SHP77 (cell line): ENCODE measurements at places on chromosomes 1 and 21.

DNA sequence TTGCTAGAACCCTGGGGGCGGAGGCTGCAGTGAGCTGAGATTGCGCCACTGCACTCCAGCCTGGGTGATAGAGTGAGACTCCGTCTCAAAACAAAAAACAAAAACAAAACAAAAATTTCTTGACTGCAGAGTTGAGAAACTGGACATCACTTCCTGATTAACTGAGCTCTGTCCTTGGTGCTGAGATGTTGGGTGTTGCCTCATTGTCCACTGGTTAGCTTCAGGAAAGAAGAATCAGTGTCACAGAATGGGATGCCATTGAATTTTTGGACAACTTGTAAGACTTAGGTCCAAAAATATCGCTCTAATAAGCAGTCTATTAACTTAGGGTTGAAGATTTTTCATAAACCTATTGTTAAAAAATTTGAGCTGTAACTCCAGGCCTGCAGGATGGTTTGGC lies 23.8 kb upstream of the KCNA10 start:
- no peak for DNase-seq

DNA sequence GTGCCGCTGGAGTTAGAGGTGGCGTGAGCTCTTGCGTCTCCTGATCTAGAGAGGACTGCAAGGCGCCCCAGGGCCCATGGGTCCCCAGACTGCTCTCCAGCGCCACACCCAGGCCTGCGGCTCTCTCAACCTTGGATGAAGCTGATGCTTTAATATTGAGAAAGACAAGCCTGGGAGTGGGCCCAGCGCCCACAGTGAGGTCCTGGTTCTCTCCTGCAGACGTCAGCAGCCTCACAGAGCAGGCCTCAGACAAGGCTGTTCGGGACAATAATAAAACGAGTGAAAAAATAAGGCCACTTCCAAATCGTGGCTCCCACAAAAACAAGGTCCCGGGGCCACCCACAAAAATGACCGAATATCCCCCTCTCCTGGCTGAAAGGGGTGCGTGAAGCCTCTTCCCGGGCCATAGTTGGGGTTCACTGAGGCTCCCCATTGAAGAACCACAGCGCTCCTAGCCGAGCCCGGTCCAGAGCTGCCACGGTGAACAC lies 6.0 kb upstream of the DNMT3L start:
- DNase-seq: no peak

- no peak for DNase-seq
These were observed 9.0 kb downstream of the ZBTB17 start for GRCh38 chr1:15966956-15967344.

DNA sequence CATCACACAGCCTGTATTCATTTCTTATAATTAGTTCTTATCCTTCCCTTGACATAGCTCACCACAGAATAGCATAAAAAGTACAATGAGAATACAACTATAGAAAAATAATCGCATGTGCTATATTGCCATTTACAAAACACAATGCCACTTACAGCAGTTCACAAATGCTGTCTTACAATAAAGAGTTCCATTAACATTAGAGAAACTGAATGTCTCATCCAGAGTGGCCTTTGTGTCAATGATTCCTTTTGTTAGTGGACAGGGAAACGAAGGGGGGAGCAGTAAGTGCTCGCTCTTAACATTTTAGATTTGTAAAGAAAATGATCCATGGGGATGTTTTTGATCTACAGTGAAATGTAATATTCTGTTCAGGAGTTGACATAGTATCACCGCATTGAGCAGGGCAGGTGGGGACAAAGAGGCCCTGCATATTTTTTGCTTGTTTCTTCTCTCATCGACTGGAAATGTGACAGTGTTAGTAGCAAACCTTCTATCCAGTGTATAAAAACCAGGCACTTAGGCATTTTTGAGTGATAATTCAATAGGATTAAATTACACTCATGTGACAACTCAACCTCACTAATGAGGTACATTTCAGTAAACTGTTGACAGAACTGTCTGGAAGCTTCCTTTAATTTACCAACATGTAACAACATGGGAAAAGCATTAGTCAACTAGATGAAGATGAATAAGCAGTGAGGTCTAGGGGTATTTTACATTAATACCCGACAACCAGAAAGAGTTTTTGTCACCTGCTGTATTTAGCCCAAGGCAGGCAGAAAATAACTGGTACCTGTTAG lies 35.6 kb upstream of the RRP15 start:
- DNase-seq: no peak

DNA sequence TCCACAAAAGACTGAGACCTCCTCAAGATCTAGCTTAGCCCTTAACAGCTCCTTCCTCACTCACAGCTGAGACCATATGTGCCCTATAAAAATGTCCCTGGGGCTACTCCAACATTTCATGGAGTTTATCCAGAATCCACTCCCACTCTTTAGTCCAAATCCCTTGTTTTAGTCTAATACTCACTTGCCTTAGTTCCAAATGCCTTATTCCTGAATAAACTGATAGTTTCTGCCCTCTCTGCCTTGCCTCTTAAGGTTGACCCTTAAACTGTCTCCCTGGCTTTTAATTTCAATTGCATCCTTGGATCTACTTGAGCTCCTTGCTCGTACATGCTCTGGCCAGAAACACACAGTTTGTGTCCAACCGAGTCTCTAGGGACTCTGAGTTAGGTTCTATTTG lies 47.3 kb upstream of the LYPLAL1 start:
- no peak for DNase-seq

DNA sequence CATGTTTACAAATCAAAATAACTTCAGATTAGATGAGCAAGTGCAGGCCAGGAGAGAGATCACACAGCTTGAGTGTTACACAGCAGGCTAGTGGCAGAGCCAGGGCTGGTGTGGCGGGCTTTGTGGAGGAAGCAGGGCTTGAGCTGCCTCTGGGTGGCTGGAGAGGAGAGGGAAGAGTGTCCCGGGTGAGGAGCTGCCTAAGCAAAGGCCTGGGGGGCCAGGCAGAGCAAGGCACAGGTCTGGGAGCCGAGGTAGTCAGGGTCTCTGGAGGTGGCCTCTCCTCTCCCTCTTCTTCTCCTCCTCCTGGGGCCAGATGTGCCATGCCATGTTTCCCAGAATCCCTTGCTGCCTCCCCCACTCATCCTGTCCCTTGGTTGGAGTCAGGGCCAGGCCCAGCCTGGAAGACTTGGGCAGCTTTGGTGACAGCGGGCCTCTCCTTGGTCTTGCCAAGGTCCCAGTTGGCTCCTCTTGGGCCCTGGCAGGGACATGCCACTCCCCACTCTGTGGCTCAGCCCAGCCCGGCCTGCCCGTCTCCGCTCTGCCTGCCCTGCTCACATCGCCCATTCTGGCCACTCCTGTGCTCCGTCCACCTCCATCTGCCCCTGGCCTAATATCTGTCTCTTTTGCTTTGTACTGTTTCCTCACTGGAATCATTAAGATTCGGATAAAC lies 70.3 kb downstream of the PTPRU start:
- no peak for DNase-seq

DNA sequence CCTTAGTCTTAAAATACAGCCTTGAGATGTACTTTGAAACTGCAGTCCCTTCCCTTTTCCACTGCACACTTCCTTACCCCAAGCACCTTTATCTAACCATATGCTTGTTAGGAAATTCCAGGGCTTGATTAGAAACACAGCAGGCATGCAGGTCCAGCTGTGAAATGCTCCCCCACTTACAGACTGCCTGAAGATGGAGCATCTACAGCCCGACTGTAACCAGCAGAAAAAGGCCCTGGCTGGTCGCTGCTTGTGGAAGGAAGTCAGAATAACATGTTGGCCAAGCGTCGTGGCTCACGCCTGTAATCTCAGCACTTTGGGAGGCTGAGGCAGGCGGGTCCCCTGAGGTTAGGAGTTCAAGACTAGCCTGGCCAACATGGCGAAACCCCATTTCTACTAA lies 37.2 kb downstream of the VN1R5 start:
- DNase-seq: no peak

GRCh38 chr1:111706921-111707320 lies 32.3 kb downstream of the INKA2 start:
- no peak for DNase-seq

- DNase-seq: no peak
These were observed 51.1 kb downstream of the CD247 start for GRCh38 chr1:167467126-167467710.

DNA sequence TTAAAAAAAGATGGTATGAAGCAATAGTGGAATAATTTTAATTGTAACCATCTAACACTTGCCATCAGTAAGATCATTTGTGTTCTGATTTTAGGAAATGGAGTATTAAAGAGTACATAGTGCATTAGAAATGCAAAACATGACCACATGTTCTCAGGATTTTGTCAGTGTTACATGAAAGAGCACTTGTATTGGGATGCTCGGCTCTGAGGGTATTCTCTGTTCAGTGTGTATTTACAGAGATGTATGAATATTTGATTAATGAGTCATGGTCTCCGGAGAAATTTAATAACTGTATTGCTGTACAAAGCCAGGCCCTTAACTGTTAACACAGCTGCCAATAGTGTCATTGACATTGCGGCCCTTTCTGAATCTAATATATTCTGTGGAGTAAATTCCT lies 91.7 kb downstream of the ATG4C start:
- peak; percentile 75 for DNase-seq
